CD4-positive, alpha-beta T cell treated with Interleukin-4 for 1 hour (primary cell): ENCODE measurements at places on chromosomes 11 and 22.

DNA sequence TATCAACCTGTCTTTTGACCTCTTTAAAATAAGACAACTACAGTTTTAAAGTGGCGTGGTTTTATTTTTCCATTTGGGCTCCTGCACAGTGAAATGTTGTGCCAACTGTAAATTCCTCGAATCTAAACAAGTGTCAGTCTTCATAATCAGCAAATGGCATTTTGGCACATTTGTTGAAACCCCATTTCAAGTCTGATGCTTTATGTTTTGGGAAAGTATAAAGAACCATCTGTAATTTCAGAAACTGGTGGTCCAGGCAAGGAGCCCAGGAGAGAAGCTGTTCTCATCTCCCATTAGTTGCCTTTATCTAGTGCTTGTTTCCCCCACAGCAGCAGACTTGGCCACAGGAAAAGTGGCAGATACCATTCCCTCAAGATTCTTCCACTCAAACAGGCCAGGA lies 32.7 kb downstream of the VWA5A start:
- no peak for DNase-seq

GRCh38 chr11:11814614-11815452 lies 26.9 kb upstream of the USP47 start:
- DNase-seq = no peak

- no peak for DNase-seq
These were observed 6.2 kb downstream of the B3GNT6 start for GRCh38 chr11:77040401-77040777.

GRCh38 chr11:14645985-14646900 lies 2.6 kb downstream of the PDE3B start:
- peak; percentile 50 for DNase-seq

DNA sequence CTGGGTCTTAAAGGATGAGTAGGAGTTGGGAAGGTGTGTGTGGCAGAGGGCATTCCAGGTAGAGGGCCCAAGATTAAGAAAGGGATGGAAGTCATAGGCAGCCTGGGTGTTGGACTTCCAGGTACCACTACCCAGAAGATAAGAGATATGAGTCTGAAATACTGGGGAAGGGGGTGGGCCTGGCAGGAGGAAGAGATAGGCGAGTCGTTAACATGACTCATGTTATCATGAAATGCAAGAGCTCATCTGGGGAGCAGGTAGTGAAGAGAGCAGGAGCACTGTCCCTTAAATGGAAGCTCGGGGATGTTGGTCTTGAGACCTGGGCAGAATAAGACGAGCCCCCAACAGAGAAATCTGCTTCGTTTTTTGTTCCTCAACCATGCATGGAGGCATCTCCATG lies 10.2 kb downstream of the ZC3H7B start:
- no peak for DNase-seq

- DNase-seq = no peak
These were observed 27.1 kb upstream of the ACR start for GRCh38 chr22:50710886-50711285.

DNA sequence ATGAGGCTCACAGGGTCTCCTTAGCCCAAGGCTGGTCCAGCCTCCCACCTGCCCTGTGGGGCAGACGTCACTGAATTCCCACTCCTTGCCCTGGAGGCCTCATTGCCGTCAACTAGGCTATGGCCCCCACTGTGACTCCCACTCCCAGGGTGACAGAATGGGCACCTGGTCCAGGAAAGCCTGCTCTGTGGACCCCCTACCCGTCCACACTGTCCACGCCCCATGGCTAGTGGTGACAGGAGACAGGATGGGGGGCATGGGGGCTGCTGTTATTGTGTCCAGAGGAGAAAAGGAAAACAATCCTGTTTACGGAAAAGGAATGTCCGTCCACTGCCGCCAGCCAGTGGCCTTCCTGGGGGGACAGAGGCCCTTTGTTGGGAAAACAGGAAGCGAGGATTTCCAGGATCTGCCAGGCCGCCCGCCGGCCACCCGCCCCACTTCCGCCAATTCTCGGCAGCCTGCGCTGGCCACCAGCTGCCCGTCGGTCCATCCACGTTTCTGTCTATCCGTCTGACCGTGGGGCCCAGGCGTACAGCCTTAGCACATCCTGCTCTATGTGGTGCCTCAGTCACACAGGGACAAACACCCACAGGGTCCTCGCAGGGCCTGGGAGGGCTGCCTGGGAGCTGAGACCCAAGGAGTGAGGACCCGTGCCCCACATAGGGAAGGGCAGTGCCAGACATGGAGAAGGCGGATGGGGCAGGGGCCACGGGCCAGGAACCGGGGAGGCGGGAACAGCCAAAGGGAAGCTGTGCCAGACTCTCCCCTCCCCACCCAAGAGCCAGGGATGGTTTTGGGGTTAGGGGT lies 19.5 kb downstream of the CRELD2 start:
- no peak for DNase-seq

- no peak for DNase-seq
These were observed 10.7 kb upstream of the LIPT2 start for GRCh38 chr11:74504100-74504691.

DNA sequence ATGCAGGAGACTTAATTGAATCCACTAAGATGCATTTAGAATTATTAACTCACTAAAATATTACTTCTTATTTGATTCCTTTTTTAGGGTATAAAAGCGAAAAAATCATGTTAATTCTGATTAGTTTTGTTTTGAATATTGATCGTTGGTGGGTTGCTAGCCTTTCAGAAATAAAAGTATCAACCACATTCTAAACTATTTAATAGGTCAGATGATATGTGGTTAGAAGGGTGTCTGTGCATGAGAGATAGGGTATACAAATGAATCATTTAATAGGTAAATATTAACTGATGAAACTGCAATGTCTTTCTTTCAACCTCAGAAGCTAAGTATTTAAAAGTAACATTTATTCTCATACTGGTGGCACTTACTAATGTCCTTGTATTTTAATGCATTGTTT lies 515.1 kb downstream of the CNTN5 start:
- no peak for DNase-seq

GRCh38 chr11:47578524-47579494 lies at the start of the genes KBTBD4 and NDUFS3:
KBTBD4 (minus strand) TSS chr11:47578970; CDS start chr11:47578951, 19 bp downstream.
NDUFS3 (plus strand) TSS chr11:47579074; CDS start chr11:47579092, 18 bp downstream.
- DNase-seq = peak; percentile 86

DNA sequence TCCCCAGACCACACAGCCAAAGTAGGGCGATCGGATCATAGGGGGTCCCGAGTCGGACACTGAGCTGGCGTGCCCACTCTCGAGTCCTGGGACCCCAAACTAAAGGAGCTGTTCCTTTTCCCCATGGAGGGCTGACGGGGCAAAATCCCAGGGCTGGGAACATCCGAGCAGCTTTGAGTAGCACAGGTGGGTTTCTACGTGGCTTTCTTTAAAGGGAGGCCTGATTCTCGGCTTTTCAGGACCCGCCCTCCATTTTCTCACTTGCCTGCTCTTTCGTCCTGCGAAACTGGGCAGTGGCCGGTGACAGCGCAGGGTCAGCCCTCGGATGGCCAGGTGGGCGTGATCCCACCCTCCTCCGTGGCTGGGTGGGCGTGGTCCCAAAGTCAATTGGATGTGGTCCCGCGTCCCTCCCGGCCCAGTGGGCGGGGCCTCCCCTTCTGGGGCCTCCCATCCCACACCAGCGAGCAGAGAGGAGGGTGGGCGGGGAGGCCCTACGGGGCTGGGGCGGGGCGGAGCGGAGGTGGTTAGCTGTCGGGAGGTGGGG lies 17.5 kb upstream of the TXNRD2 start:
- no peak for DNase-seq

- no peak for DNase-seq
These were observed 33.1 kb downstream of the NUP98 start for GRCh38 chr11:3764266-3764665.

- no peak for DNase-seq
These were observed 35.7 kb upstream of the SUSD2 start for GRCh38 chr22:24145446-24146193.

DNA sequence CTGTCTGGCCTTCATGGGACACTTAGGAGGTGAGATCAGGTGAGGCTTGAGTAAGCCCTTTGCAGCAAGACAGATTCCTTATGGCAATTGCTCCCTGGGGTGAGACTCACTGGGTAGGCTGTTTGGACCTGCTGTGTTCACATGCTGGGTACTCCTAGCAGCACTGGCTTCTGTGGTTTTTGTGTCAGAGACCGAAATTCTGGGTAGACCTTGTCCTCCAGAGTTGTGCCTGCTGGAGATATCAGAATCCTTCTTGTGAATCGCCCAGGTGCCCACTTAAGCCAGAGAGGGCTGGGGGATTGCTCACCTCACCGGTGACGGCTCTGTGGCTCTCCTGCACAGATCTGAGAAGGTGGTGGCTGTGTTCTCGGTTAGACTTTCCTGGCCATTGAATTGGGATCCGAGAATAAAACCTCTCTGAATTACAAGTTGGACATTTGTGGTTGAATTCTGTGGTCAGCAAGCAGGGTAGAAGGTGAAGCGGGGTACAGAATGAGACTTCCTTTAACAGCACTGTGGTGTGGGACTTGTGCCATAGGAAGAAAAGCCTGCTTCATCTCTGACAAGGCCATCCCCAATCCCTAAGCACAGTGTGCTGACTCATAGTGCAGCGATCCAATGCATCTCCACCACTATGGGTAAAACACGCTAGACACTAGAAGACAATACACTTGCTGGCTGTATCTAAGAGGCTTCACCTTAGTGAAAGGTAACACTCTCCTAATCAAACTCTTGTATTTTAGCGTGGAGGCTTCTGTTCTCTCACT lies 52.5 kb upstream of the TTC12 start:
- DNase-seq = no peak

DNA sequence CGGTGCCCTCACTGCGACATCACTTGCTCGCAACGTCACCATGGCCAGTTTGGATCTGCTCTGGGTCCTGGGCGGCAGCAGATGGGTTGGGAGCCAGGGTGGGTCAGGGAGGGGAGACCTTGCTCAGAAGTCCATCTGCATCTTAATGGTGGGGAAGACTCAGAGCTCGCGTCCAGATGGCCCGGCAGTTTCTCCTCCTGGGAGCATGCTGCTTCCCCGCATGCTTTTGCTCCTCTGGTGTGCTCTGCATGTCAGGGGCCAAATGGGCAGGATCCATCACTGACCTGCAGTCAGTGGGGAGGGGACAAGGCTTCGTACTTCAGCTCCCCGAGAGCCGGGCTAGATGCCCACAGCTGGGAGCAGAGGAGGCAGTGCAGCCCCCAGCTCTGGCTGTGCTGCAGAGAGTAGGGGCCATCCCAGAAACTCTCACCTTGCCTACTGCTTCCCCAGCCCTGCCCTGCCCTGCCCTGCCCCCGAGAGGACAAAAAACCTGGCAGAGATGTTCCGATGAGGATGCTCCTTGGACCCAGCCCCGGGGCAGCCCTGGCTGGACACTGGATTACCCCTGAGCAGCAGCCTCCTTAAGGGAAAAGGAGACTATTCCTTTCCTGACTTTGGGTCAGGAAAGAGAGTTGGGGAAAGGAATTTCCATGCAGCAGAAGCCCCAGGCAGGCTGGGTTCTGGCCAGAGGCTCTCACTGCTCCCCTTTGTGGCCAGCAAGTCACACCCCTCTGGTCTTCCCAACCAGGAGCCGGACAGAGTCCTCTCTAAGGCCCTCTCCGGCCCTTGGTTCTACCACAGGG lies 149.9 kb downstream of the PKNOX2 start:
- DNase-seq = peak; percentile 7

DNA sequence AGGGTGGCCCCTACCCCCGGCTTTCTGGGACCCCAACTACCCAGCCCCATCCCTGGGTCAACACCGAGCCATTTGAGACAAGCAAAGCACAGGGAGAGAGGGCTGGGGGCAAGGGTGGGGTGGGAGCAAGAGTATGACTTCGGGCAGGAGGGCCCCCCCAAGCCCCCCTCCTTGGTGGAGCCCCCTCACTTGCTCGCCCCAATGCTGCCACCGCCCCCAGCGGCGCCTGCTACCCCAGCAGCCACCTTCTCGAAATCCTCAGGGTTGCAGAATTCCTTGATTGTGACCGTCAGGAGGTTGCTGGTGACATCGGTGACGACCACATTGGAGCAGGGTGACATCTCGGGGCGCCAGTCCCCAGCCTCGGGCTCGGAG lies 6.0 kb downstream of the CBX6 start:
- DNase-seq = no peak

DNA sequence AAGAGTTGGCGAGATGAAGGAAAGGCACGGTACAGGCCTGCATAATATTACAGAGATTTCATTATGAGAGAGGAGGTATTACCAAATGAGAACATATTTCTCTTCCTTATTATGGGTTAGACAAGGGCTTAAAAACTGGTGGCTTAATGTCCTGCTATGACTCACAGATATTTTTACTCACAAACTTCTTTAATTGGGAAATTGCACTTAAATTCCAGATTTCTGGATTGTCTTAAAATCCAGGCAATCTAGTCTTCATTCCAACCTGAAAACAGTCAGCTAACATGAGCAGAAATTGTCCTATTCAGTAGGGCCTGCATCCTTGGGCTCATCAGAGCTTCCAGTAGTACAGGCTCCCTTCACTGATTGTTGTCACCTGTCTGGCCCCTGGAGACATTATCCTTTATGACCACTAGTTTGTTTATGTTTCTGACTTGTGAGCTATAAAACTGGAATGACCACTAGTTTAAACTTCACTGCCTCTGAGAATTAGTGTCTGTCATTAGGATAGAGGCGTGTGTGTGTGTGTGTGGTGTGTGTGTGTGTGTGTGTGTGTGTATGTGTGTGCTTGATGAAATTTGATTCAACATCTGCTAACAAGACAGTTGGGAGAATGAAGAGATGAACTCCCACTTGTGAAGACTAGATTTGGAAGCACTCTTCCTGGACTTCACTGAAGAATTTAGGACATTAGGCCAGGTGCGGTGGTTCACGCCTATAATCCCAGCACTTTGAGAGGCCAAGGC lies 25.1 kb downstream of the DBX1 start:
- DNase-seq = no peak

DNA sequence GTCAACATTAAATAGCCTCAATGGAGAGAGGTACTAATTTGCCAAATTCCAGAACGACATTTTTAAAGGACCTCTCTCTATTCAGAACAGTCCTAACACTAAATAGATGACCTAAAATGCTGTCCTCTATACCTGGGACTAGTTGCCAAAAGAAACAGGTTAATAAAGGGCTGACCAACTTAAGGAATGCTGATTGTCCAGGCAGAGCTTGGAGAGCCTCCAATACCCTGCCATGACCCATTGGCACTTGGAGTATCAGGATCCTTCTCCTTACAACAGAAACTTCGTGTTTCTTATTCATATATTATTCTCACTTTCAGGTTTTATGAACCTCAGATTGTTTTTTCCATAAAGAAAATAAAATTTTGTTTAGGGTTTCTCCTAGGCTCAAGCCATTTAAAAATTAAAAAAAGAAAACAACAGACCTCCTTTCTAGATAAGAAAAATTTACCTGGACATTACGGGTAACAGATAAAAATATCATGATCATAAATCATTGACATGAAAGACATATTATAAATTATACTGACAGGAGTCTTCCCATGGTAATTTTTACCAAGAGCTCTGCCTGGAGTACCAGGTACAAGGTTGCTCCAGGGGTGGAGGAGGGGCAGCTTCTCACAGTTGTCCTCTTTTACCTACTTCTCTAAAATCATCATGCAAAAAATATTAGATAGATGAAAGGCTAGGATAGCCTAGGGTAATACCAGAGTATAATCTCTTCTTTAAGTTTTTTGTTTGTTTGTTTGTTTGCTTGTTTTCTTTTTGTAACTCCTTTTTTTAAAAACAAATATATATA lies 2.0 kb downstream of the LRRC4C start:
- DNase-seq = no peak

DNA sequence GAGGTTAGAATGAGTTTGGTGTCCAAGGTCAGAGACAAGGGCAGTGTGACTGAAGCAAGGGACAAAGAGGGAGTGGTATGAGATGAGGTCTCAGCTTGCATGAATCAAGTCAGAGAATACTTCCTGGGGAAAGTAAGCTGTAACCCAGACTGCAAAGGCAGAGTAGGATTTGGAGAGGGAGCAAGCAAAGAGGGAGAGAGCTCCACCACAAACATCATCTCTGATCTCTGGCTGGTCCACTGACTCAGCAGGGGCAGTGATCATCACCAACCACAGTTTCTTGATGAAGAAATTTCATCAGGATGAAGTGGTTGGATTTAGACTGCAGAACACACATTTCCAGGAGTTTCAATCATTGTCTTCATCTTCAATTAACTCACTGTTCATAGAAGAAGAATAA lies 54.9 kb upstream of the HMGXB4 start:
- no peak for DNase-seq
